Renal pelvis (tissue), 12 donors: ENCODE measurements at places on chromosomes 16 and 17. TPM values are rescaled to one million over a fixed set of nuclear protein-coding genes. Genes with fewer than 3 reads are reported as not detected.

The MYCBPAP gene
- 2.4 TPM for polyA plus RNA-seq

The MYH13 gene
- polyA plus RNA-seq, result 0.20 TPM

The CRYBA1 gene
- not detected for polyA plus RNA-seq

The CCL3 gene
- 2.6 TPM for polyA plus RNA-seq

The C1QL1 gene
- polyA plus RNA-seq, result 3.2 TPM

The HOXB9 gene
- 73.4 TPM for polyA plus RNA-seq

The CCDC40 gene
- 22.2 TPM for polyA plus RNA-seq

The TMEM114 gene
- 0.18 TPM for polyA plus RNA-seq

The CFAP97D1 gene
- polyA plus RNA-seq, result 0.10 TPM

The C16orf54 gene
- 0.34 TPM for polyA plus RNA-seq

The SCN4A gene
- polyA plus RNA-seq, result 0.71 TPM

The SLFN11 gene
- 12.2 TPM for polyA plus RNA-seq

The FUS gene
- 689 TPM for polyA plus RNA-seq

The NAA38 gene
- polyA plus RNA-seq, result 137 TPM

The CARD14 gene
- 2.1 TPM for polyA plus RNA-seq

The SPATA22 gene
- polyA plus RNA-seq, result 0.68 TPM

The PCGF2 gene
- 77.2 TPM for polyA plus RNA-seq

The TMEM97 gene
- 54.4 TPM for polyA plus RNA-seq

The ZFPM1 gene
- polyA plus RNA-seq, result 5.2 TPM

The RPAIN gene
- polyA plus RNA-seq, result 89.8 TPM

The NOXO1 gene
- polyA plus RNA-seq, result 0.90 TPM

The SCNN1G gene
- polyA plus RNA-seq, result 42.2 TPM

The PRPSAP1 gene
- polyA plus RNA-seq, result 87.5 TPM

The CTRB1 gene
- polyA plus RNA-seq, result 0.30 TPM

The IRF8 gene
- polyA plus RNA-seq, result 4.3 TPM

The PROCA1 gene
- polyA plus RNA-seq, result 11.2 TPM

The ADAD2 gene
- 0.16 TPM for polyA plus RNA-seq

The HBA2 gene
- polyA plus RNA-seq, result 753 TPM

The MPV17L gene
- 13.4 TPM for polyA plus RNA-seq

The ZNF423 gene
- polyA plus RNA-seq, result 30.5 TPM

The FOXJ1 gene
- 28.2 TPM for polyA plus RNA-seq

The HS3ST3B1 gene
- polyA plus RNA-seq, result 32.1 TPM

The ARL5C gene
- polyA plus RNA-seq, result 0.34 TPM

The CDRT4 gene
- 7.8 TPM for polyA plus RNA-seq

The P2RX5 gene
- 1.3 TPM for polyA plus RNA-seq

The C17orf67 gene
- 2.0 TPM for polyA plus RNA-seq

The TMC7 gene
- polyA plus RNA-seq, result 2.1 TPM

The RHBDL1 gene
- 1.8 TPM for polyA plus RNA-seq

The HIGD1B gene
- 0.91 TPM for polyA plus RNA-seq

The TMEM98 gene
- polyA plus RNA-seq, result 236 TPM

The TSNAXIP1 gene
- polyA plus RNA-seq, result 6.9 TPM

The TRAF7 gene
- 60.6 TPM for polyA plus RNA-seq

The CNGB1 gene
- polyA plus RNA-seq, result not detected

The PRCD gene
- 2.7 TPM for polyA plus RNA-seq

The KCNAB3 gene
- polyA plus RNA-seq, result 11.4 TPM

The LRRC37A gene
- 8.2 TPM for polyA plus RNA-seq

The KPNA2 gene
- polyA plus RNA-seq, result 115 TPM
